ENCODE measurements at places on chromosomes 6 and 20.
A peak's percentile ranks its signal among the peaks of the same experiment; 100 is the strongest.

GRCh38 chr6:34729631-34730470 lies 27.5 kb upstream of the SNRPC start:
- H3K27ac ChIP-seq: no peak overlapping the region
- no peak for DNase-seq
- H3K36me3 ChIP-seq: no peaks in the 10 kb centered on the region
- no peaks in the 10 kb centered on the region for H3K27me3 ChIP-seq
- H3K4me3 ChIP-seq: no peak overlapping the region

GRCh38 chr6:108666656-108667260 lies 106.0 kb downstream of the FOXO3 start:
- no peaks in the 10 kb centered on the region for H3K36me3 ChIP-seq
- H3K4me1 ChIP-seq: peaks cover 70% of the 10 kb centered on the region
- H3K27ac ChIP-seq: no peak overlapping the region
- no peak for DNase-seq
- H3K27me3 ChIP-seq: no peaks in the 10 kb centered on the region

DNA sequence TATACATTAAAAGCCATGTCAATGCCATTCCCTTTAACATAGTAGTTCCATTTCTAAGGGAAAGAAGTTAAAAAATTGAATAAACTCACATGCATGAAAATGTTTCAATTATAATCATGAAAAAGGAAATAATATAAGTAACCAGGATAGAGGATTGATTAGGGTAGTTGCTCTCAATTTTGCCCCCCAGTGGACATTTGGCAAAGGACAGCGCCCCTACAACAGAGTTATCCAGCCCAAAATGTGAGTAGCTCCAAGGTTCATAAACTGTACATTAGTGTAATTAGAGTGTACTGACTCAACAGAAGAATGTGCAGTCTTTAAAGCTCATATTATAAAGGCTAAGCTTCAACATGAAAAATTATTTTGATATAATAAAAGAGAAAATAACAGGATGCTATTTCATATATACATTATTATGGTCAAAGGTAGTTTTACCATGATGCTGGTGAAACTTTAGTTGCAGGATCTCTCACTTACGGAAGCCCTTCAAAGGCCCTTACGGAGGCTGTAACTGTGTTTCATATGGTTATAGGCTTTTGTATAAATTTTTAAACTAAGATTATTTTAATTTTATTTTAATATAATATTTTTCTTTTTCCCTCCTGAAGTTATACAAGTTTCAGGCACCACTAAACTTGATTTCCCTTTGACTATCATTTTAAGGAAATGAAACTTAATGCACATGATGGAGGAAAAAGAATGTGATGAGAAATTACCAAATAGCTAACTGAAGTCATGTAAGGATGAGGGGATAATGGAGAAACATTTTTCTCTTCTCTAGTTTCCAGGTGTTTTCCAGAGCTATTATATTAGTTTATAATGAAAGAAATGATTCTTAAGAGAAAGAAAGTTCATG lies 403.6 kb downstream of the PLCB1 start:
- no peak overlapping the region for H3K27ac ChIP-seq
- DNase-seq: peak; percentile 32
- H3K27me3 ChIP-seq: no peaks in the 10 kb centered on the region
- no peaks in the 10 kb centered on the region for H3K36me3 ChIP-seq
- no peaks in the 10 kb centered on the region for H3K4me1 ChIP-seq

GRCh38 chr20:56574531-56575142 lies 41.6 kb downstream of the FAM209B start:
- no peaks in the 10 kb centered on the region for H3K27me3 ChIP-seq
- no peaks in the 10 kb centered on the region for H3K36me3 ChIP-seq
- H3K27ac ChIP-seq: no peak overlapping the region

GRCh38 chr6:154569156-154569862 lies 58.8 kb upstream of the CNKSR3 start:
- H3K4me3 ChIP-seq: no peak overlapping the region
- no peaks in the 10 kb centered on the region for H3K36me3 ChIP-seq
- H3K27me3 ChIP-seq: no peaks in the 10 kb centered on the region
- peaks cover 18% of the 10 kb centered on the region for H3K4me1 ChIP-seq

DNA sequence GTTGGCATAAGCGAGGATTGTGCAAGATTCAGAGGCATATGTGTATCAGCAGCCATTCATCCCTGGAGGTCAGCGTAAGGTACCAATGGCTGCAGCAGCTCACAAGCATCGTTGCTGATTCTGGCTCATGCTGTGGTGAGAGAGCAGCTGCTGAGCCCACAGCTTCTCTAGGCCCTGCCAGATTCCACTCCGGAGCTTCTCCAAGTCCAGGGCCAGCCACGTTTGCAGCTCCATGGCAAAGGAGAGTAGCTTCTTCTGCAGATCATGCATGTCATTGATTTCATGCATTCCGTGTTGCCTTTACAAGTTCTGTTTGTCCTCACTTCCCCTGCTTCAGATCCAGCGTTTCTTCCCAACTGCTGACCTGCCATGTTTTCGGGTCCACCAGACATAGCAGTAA lies 474.8 kb upstream of the ID4 start:
- H3K27ac ChIP-seq: no peak overlapping the region
- DNase-seq: no peak
- H3K36me3 ChIP-seq: no peaks in the 10 kb centered on the region
- H3K4me3 ChIP-seq: no peak overlapping the region

DNA sequence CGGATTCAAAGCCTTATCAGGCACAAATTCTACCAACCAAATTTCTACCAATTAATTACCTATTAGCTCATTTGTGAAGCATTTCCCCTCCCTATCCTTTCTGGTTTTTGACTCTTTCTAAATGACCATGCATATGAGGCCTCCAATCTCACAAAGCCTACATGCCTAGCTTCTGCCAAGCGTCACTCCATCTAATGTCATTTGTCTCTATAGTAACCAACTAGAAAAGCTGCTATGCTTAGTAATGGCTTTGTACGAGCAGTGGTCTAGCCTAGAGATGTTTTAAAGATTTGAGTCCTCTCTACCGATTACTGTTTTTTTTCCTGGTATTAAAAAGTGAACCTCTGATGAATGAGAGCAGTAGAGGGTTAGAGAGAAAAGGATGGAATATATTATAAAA lies 4.8 kb upstream of the ASF1A start:
- H3K36me3 ChIP-seq: no peaks in the 10 kb centered on the region
- peaks cover 23% of the 10 kb centered on the region for H3K4me1 ChIP-seq
- DNase-seq: no peak
- no peak overlapping the region for H3K27ac ChIP-seq
- H3K4me3 ChIP-seq: no peak overlapping the region

- H3K4me3 ChIP-seq: no peak overlapping the region
- DNase-seq: no peak
- no peaks in the 10 kb centered on the region for H3K4me1 ChIP-seq
- no peaks in the 10 kb centered on the region for H3K36me3 ChIP-seq
These were observed 171.3 kb downstream of the COL21A1 start for GRCh38 chr6:56076033-56076432.

- no peaks in the 10 kb centered on the region for H3K4me1 ChIP-seq
- no peak overlapping the region for H3K4me3 ChIP-seq
- no peak for DNase-seq
These were observed 654.1 kb upstream of the MARCKS start for GRCh38 chr6:113202852-113203714.

GRCh38 chr6:170360476-170360875 lies 53.9 kb downstream of the FAM120B start:
- no peaks in the 10 kb centered on the region for H3K27me3 ChIP-seq
- no peaks in the 10 kb centered on the region for H3K4me1 ChIP-seq
- no peak overlapping the region for H3K27ac ChIP-seq

GRCh38 chr20:23227274-23227673 lies 123.3 kb upstream of the NXT1 start:
- no peak overlapping the region for H3K27ac ChIP-seq
- no peaks in the 10 kb centered on the region for H3K27me3 ChIP-seq
- no peak for DNase-seq
- H3K36me3 ChIP-seq: no peaks in the 10 kb centered on the region
- no peak overlapping the region for H3K4me3 ChIP-seq

- H3K36me3 ChIP-seq: no peaks in the 10 kb centered on the region
- no peak overlapping the region for H3K4me3 ChIP-seq
These were observed 25.5 kb upstream of the DCBLD1 start for GRCh38 chr6:117456998-117457397.

GRCh38 chr20:35539756-35540212 lies 2.1 kb upstream of the ERGIC3 start:
- H3K27ac ChIP-seq: no peak overlapping the region
- H3K4me3 ChIP-seq: no peak overlapping the region
- H3K36me3 ChIP-seq: no peaks in the 10 kb centered on the region
- H3K4me1 ChIP-seq: peaks cover 15% of the 10 kb centered on the region
- H3K27me3 ChIP-seq: no peaks in the 10 kb centered on the region

- H3K4me3 ChIP-seq: no peak overlapping the region
- H3K4me1 ChIP-seq: peaks cover 4% of the 10 kb centered on the region
- peak; percentile 86 for DNase-seq
- H3K36me3 ChIP-seq: no peaks in the 10 kb centered on the region
- no peak overlapping the region for H3K27ac ChIP-seq
These were observed 201.0 kb downstream of the UST start for GRCh38 chr6:148947621-148948444.

- no peak overlapping the region for H3K4me3 ChIP-seq
- peaks cover 2% of the 10 kb centered on the region for H3K36me3 ChIP-seq
- H3K27ac ChIP-seq: no peak overlapping the region
- no peaks in the 10 kb centered on the region for H3K27me3 ChIP-seq
These were observed 108.2 kb upstream of the NFATC2 start for GRCh38 chr20:51650685-51651134.

DNA sequence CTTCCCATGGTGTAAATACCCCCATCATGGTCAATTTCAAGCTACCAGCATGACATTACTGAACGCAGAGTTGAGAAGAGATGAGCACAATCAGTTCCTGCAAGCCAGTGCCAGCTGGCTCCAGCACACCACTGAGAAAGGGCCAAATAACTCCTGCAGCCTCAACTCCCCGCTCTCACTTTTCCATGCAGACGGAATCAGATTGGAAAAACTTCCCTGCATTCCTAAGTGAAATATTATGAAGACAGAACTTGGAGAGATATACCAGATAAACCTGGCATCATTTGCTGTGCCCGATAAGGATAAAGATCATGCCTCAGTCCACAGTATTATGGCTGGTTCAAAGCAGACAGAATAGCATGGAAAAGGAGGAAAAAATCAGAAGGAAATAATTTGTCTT lies 56.7 kb downstream of the FILIP1 start:
- H3K27ac ChIP-seq: no peak overlapping the region
- no peaks in the 10 kb centered on the region for H3K4me1 ChIP-seq
- DNase-seq: no peak
- H3K4me3 ChIP-seq: no peak overlapping the region
- no peaks in the 10 kb centered on the region for H3K36me3 ChIP-seq

GRCh38 chr20:48148916-48149672 lies 363.8 kb upstream of the SULF2 start:
- H3K4me1 ChIP-seq: no peaks in the 10 kb centered on the region
- no peak overlapping the region for H3K27ac ChIP-seq
- H3K4me3 ChIP-seq: no peak overlapping the region
- DNase-seq: no peak
- no peaks in the 10 kb centered on the region for H3K36me3 ChIP-seq
- no peaks in the 10 kb centered on the region for H3K27me3 ChIP-seq

- H3K4me1 ChIP-seq: no peaks in the 10 kb centered on the region
- no peak overlapping the region for H3K4me3 ChIP-seq
- DNase-seq: no peak
- H3K27ac ChIP-seq: no peak overlapping the region
These were observed 27.0 kb upstream of the ETV7 start for GRCh38 chr6:36414481-36414880.

DNA sequence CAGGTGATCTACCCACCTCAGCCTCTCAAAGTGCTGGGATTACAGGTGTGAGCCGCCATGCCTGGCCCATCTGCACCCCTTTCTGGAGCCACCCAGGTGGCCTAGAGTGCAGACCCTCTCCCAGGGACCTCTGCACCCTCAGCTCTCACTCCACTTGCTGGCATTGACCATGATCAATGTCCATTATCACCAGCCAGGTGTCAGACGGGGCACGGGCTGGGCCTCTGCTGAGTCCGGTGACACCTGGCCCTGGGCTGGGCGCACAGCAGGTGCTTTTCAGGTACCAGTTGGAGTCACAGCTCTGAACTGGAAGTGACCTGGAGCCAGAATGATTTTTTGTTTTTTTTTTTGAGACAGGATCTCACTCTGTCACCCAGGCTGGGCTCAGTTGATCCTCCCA lies 91.8 kb upstream of the PMEPA1 start:
- H3K4me1 ChIP-seq: no peaks in the 10 kb centered on the region
- no peak overlapping the region for H3K27ac ChIP-seq
- no peak for DNase-seq
- no peak overlapping the region for H3K4me3 ChIP-seq

GRCh38 chr20:15882553-15882952 lies 690.7 kb downstream of the KIF16B start:
- no peak overlapping the region for H3K27ac ChIP-seq
- no peaks in the 10 kb centered on the region for H3K36me3 ChIP-seq
- no peaks in the 10 kb centered on the region for H3K4me1 ChIP-seq
- H3K27me3 ChIP-seq: no peaks in the 10 kb centered on the region

DNA sequence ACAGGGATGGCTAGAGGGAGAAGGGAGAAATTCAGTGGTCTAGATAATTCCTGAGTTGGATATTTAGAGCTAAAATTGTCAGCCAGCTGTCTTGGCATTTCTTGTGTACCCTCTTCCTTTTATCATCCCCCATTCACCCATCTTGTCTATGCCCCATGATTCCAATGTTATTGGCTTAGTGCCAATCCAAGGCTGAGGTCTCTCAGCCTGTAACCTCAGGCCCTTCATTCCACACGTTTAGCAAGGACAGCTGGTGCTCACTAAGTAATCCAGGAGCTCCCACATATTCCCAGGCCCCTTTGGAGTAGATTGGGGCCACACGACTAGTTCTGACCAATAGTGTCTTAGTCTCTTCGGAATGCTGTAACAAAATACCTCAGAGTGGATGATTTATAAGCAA lies 112.4 kb upstream of the ATXN1 start:
- no peaks in the 10 kb centered on the region for H3K27me3 ChIP-seq
- H3K36me3 ChIP-seq: no peaks in the 10 kb centered on the region
- H3K27ac ChIP-seq: no peak overlapping the region
- DNase-seq: no peak

- no peaks in the 10 kb centered on the region for H3K27me3 ChIP-seq
- H3K4me3 ChIP-seq: no peak overlapping the region
- no peak for DNase-seq
- peaks cover 11% of the 10 kb centered on the region for H3K36me3 ChIP-seq
These were observed 82.1 kb downstream of the TCP11 start for GRCh38 chr6:35058865-35059522.

DNA sequence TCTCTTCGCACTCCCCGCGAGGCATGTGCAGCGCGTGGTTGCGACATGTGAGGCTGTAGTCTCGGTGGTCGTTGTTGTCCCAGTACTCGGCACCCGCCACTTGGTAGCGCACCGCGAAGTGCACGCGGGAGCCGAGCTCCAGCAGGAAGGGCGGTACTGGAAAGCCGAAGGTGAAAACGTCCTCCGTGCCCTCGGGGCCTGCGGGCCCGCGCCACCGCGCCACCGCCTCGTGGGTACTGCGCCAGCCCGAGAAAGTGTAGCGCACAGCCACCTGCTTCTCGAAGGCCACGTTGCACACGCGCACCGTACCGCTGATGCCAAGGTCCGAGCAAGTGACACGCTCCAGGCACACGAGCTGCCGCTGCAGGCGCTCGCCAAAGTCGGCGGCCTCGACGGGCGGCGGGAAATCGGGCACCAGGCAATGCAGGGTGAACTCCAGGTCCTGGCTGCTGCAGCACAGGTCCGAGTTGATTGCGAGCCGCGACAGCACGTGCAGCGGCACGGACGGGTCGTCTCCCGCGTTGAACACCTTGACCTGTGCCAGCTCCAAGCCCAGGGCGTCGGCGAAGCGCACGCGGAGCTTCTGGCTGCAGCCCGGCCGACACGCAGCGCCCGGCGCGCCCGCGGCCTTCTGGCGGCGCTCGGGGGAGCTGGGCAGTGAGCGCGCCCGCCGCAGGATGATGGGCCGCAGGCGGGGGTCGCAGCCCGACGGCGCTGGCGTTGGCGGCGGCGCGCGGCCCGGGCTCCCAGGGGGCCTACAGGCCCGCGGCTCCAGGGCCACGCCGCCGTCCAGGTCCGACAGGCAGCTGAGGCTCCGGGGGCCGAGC lies 840 bp downstream of the PPP1R3D start:
- peak overlapping the region; percentile 78 for H3K27ac ChIP-seq
- no peaks in the 10 kb centered on the region for H3K27me3 ChIP-seq
